ENCODE measurements at places on chromosomes 2 and 18. TPM values are rescaled to one million over a fixed set of nuclear protein-coding genes. Genes with fewer than 3 reads are reported as not detected.

Gene COLEC11
- not detected for total RNA-seq

DNA sequence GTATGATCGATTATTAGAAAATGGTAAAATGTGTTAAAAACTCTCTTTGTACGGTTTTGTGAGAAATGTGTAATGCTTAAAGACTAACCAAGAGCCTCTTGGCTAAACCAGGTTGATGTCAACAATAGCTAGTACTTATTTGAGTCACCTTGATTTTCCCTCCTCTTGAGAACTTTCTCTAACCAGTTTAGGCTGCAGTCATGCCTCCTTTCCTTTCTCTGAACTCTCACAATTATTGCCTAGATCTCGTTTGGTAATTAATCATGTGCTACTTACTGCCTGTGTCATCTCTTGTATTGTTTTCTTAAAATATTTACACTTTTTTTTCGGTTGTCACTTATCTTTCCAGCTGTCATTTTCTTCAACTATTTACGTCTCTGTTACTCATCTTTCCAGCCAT is 1.1 kb upstream of the EPC2 start:
- H3K4me3 ChIP-seq = peak overlapping the region; percentile 72
- no peaks in the 10 kb centered on the region for H3K36me3 ChIP-seq
- H3K4me1 ChIP-seq = peaks cover 20% of the 10 kb centered on the region

Gene SFXN5
- 13.5 TPM for total RNA-seq

DNA sequence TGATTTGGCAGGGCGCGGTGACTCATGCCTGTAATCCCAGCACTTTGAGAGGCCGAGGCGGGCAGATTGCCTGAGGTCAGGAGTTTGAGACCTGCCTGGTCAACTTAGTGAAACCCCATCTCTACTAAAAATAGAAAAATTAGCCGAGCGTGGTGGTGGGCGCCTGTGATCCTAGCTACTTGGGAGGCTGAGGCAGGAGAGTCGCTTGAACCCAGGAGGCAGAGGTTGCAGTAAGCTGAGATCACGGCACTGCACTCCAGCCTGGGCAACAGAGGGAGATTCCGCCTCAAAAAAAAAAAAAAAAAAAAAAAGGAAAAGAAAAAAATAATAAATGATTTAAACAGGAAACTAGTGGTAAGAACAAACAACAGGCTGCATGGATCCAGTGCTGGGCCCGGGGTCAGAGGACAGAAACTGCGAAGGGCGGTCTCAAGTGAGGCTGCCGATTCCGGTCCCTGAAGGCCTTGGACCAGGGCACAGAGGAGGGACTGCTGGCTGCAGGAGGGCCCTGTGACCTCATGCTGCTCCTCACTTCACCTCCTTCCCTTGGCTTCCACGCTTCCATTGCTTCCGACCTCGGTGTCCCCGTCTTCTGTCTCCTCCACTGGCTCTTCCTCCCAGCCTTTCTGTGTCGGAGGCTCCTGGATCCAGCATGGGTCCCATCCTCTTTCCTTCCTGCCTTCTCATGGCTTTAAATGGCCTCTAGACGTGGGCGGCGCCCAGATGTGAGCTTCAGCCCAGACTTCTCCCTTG is 2.1 kb upstream of the GRHL1 start:
- H3K36me3 ChIP-seq = no peaks in the 10 kb centered on the region
- peaks cover 26% of the 10 kb centered on the region for H3K27me3 ChIP-seq
- H3K27ac ChIP-seq = no peak overlapping the region
- peak overlapping the region; percentile 69 for H3K4me3 ChIP-seq
- peaks cover 5% of the 10 kb centered on the region for H3K4me1 ChIP-seq

DNA sequence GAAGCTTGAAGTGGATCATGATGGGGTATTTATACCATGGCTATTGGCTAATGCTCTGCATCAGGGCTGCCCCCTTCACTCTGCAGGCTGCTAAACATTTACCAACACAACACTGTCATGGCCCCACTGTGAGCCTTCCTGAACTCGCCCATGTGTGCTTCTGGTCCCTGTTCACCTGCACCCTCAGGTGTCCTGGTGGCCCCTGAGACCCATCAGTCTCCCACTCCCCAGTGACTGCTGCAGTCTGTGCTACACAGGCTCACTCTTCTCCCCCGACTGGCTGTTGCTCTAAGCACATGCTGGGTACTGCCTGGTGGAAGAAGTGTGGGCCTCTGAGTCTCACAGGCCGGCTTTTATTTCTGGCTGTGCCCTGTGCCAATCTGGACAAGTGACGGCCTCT is 183.0 kb upstream of the HS6ST1 start:
- H3K4me1 ChIP-seq = no peaks in the 10 kb centered on the region
- DNase-seq = no peak
- H3K4me3 ChIP-seq = no peak overlapping the region
- H3K27ac ChIP-seq = no peak overlapping the region
- H3K27me3 ChIP-seq = peaks cover 3% of the 10 kb centered on the region

Gene FBXO36
- total RNA-seq = 3.0 TPM

Gene DBI
- 73.8 TPM for total RNA-seq

GRCh38 chr2:105655244-105655643 is 89.5 kb upstream of the NCK2 start:
- H3K27ac ChIP-seq = no peak overlapping the region
- H3K27me3 ChIP-seq = peaks cover 6% of the 10 kb centered on the region
- no peak for DNase-seq
- no peak overlapping the region for H3K4me3 ChIP-seq

Gene INHA
- total RNA-seq = 2.7 TPM

Gene CYP1B1
- 135 TPM for total RNA-seq

DNA sequence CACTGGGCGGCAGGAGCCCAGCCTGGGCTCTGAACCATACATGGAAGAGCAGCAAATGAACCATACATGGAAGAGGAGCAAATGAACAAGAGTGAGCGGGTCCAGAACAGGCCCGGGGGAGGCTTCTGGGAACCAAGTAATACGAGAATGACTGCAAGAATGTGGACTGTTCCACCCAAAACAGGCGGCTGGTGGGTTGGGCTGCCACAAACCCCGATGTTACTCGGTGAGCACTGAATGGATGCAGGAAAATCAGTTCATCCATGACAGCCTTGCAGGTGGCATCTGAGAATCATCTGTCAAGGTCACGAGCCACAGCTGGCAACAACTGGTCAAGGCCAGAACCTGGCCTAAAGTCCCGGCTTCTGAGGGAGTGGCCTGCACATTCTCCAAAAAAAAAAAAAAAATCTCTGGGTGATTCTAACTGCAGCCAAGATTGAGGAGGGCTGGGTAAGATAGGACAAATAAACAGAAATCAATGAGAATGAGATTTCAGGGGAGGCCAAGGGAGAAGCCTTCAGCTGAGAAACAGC is 106.1 kb downstream of the ZNF516 start:
- no peaks in the 10 kb centered on the region for H3K27me3 ChIP-seq
- no peak overlapping the region for H3K27ac ChIP-seq
- DNase-seq = no peak
- peaks cover 11% of the 10 kb centered on the region for H3K4me1 ChIP-seq

Gene IL1F10
- total RNA-seq = not detected

Gene SLC4A3
- 9.7 TPM for total RNA-seq

DNA sequence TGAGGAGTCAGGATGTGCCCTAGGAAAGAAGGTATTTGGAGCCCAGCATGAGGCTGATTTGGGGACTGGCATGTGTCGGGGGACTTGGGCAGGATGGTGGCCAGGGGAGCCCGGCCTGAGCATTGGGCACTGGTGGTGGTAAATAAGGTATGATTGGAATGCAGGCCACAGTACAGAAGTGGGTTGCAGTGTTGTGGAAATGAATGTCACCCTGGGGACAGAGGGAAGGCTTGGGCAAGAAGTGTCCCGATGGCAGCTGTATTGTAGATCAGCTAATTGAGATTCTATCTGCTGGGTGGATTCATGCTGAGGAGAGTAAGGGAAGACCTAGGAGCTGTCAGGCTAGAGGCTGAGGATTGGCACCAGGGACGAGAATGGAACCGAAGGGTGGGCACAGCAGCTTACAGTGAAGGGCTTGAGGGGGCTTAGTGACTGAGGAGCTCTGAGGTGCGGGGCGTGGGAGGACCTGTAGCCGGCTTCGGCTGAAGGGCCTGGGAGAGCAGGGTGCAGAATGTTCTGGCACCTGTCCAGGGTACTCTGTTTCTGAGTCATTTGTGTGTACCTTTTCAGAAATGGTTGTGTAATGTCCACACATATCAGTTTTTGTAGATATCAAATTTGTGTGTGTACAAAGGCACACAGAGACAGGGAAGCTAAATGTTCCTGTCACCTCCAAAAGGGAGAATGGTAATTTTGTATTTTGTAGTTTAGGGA is 170.2 kb downstream of the PRKCE start:
- H3K27me3 ChIP-seq = no peaks in the 10 kb centered on the region
- H3K4me1 ChIP-seq = peaks cover 50% of the 10 kb centered on the region
- H3K36me3 ChIP-seq = no peaks in the 10 kb centered on the region
- DNase-seq = no peak
- peak overlapping the region; percentile 16 for H3K4me3 ChIP-seq

Gene DPP4
- total RNA-seq = 0.42 TPM

Gene GAL3ST2
- total RNA-seq = 1.3 TPM

Gene MARS2
- total RNA-seq = 4.0 TPM

Gene DAW1
- total RNA-seq = 0.65 TPM

DNA sequence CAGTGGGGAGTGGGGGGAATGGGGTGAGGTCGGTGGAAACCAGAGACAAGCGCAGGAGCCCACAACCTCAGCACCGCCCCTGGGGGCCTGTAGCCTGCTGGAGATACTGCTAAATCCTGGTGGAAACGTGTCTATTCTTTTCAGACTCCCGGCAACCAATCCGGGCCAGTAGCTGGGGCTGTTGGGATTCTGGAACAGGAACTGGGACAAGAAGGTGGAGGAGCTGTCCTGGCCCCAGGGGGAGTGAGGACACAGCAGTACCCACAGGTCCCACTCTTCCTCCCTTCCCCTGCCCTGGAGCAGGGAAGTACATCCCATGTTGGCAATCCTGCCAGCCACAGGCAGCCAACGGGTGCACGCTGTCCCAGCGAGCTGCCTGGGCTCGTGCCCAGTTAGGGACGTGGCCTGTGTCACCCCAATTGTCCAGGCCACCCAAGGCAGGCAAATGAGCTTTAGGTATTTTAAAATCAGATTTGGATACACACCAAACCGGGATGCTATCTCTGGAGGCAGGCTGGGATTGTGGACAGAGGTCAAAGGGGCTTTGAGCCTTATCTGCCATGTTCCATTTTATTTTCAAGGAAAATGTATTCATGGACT is 51.8 kb downstream of the HS1BP3 start:
- no peaks in the 10 kb centered on the region for H3K27me3 ChIP-seq
- H3K4me1 ChIP-seq = peaks cover 40% of the 10 kb centered on the region
- H3K4me3 ChIP-seq = no peak overlapping the region
- DNase-seq = peak; percentile 46
- H3K36me3 ChIP-seq = peaks cover 2% of the 10 kb centered on the region

Gene KRTCAP3
- total RNA-seq = 1.4 TPM

GRCh38 chr2:73174941-73175662 is 27.3 kb upstream of the NOTO start:
- H3K27ac ChIP-seq = no peak overlapping the region
- H3K4me1 ChIP-seq = peaks cover 14% of the 10 kb centered on the region
- peaks cover 42% of the 10 kb centered on the region for H3K27me3 ChIP-seq
- peak overlapping the region; percentile 33 for H3K4me3 ChIP-seq
- H3K36me3 ChIP-seq = no peaks in the 10 kb centered on the region

Gene ACMSD
- not detected for total RNA-seq

Gene CD226
- total RNA-seq = 0.82 TPM

- H3K27me3 ChIP-seq = no peaks in the 10 kb centered on the region
- DNase-seq = no peak
- no peak overlapping the region for H3K27ac ChIP-seq
Measured at GRCh38 chr2:230541934-230542380, 126.0 kb downstream of the SP100 start.

Gene GPR35
- total RNA-seq = 2.8 TPM

- no peak overlapping the region for H3K4me3 ChIP-seq
- H3K27me3 ChIP-seq = peaks cover 68% of the 10 kb centered on the region
- H3K27ac ChIP-seq = no peak overlapping the region
- H3K4me1 ChIP-seq = peaks cover under 1% of the 10 kb centered on the region
Measured at GRCh38 chr2:240823449-240824336, 3.7 kb upstream of the KIF1A start.

Gene LYG2
- not detected for total RNA-seq

- H3K36me3 ChIP-seq = peaks cover 11% of the 10 kb centered on the region
- H3K27me3 ChIP-seq = no peaks in the 10 kb centered on the region
- H3K27ac ChIP-seq = peak overlapping the region; percentile 100
- DNase-seq = peak; percentile 49
- peaks cover 64% of the 10 kb centered on the region for H3K4me1 ChIP-seq
Measured at GRCh38 chr2:43218702-43219382, 7.6 kb downstream of the ZFP36L2 start.

DNA sequence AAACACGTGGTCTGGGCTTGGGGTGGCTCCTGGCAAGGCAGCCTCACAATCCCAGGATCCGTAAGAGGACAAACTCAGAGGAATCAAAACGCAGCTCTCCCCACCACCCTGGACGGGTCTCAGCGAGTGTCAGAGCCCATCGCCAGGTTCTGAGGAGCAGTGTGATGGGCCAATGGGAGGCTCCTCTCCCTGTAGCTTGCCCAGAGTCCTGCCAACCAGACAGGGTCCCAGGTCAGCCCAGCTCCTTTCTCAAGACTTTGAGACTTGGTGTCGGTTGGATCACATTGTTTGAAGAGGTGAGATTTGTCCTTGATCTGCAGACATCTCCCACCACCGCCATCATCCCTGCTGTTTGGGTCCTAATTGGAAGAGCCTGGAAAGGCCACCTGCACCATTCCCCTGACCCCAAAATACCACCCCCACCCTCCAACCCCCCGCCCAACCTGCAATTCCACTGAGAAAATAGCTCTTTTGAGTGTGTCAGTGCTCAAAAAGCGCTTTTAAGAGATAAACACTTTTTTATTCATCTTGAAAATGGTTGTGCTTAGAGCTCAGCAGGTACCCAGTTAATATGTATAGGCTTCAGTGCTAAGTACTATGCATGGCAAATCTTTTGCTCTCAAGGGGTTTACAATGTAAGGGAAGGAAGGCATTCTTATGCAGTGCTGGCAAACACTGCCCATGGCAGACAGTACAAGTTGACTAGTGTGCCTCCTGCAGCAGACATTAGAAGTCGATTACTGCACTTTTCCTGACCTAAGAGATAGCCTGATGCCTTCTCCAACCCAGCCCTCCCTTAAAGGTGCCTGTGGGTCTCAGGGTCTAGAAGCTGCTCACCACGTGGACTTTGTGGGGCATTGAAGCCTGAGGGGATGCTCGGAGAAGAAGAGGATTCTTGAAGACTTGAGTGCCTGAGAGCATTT is 50.6 kb downstream of the GLI2 start:
- peaks cover 31% of the 10 kb centered on the region for H3K4me1 ChIP-seq
- no peak overlapping the region for H3K27ac ChIP-seq
- H3K4me3 ChIP-seq = no peak overlapping the region
- H3K36me3 ChIP-seq = peaks cover 1% of the 10 kb centered on the region

Data from chondrocyte (in vitro differentiated cells).